ENCODE measurements at places on chromosomes 4 and X.

- no peak for DNase-seq
These were observed 82.5 kb upstream of the PITX2 start for GRCh38 chr4:110705440-110705782.

GRCh38 chr4:150255610-150256224 is 177.5 kb downstream of the DCLK2 start:
- no peak for DNase-seq

DNA sequence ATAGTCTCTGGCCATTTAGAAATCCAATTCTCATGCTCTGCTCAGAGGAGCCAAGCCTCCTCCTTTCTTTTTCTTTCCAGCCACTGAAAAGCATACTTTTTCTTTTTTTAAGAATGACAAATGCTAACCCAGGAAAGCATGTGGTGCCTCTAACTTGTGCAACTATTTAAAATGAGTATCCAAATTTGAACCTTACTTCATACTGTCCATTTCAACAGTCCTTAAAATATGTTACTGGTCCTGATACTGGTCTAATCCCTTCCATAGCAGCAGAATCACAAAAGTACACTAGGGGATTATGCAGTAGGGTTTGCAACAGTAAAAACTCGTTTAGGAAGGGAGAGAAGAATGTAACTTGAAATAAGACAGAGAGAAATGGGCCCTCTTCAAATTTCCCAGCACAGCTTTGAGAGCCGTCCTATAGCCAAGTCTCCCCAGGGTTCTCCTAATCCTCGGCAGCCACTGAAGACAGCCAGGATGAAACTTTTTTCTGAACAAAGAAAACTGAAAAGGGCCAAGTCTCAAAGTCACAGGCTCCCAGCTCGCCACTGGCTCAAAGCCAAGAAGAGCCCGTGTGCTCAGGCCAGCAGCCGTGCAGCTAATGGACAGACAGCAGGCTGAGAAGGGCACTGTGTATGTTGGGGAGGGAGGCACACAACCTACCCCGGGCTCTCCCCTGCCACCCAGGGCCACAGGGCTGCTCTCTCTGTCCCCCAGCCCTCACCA is 39.5 kb downstream of the GPC4 start:
- peak; percentile 12 for DNase-seq

DNA sequence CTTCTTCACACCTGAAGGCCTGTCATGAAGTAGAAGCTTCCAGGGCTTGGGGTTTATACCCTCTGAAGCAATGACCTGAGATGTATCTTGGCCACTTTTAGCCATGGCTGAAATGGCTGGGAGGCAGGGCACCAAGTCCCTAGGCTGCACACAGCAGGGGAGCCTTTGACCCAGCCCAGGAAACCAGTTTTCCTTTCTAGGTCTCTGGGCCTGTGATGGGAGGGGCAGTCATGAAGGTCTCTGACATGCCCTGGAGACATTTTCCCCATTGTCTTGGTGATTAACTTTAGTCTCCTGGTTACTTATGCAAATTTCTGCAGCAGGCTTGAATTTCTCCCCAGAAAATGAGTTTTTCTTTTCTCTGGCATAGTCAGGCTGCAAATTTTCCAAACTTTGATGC is 511.0 kb upstream of the KLHL4 start:
- no peak for DNase-seq

DNA sequence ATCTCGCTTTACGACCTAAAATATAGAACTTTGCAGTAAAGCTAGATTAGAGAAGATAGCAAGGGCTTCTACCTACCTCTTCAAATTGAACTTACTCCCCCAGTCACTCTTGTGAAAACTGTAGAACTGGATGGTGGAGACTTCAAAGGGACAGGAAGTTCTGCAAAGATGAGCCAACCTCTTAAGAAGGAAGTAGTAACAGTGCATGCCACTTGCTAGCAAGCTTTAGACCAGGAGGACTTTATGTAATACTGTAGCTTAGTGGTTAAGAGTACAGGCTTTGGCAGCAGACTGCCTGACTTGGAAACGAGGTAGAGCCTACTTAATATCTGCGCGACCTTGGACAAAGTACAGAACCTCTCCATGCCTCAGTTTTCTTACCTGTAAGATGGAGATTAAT is 27.5 kb upstream of the VBP1 start:
- DNase-seq: no peak

DNA sequence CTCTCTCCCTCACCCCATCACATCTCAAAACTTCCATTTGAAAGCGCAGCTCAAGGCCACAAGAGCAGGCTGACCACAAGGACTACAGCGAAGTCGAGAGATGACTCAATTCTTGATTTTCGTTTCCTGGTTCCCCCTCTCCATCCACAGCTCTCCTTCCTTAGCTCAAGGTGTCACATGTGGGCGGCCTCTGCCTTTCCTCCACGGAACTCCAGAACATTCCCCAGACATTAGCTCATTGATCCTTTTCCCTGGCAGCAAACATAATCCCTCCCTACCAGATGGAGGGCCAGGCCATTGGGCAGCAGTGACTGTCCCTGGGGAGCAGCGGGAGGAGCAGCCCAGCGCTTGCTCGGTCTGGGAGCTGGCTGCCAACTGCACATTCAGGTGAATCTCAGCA is 56.3 kb downstream of the CCDC149 start:
- DNase-seq: no peak

DNA sequence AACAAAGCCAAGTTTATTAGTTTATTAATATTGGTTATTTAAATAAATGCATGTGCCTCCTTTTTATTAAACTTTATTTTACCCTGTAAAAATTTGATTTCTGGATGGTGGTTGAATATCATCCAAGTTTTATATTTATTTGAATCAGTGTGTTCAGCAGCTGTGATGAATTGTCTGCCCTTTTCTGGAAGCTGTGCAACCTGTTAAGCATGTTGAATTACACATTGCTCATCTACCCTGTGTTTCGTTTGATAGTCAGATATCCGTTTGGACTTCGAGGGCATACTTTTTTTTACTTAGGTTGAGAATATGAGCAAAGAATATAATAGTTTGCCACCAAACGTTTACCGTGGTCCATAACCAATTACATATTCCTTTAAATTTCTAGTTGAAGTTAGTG is 95.8 kb upstream of the TENM3 start:
- no peak for DNase-seq

GRCh38 chrX:40449956-40450706 is 130.6 kb upstream of the ATP6AP2 start:
- DNase-seq: no peak
